Fibroblast of the aortic adventitia (primary cell): ENCODE measurements at places on chromosomes 11 and 22. TPM values are rescaled to one million over a fixed set of nuclear protein-coding genes. Genes with fewer than 3 reads are reported as not detected.

- no peak for DNase-seq
Measured at GRCh38 chr22:22669093-22669492, 24.7 kb downstream of the GGTLC2 start.

DNA sequence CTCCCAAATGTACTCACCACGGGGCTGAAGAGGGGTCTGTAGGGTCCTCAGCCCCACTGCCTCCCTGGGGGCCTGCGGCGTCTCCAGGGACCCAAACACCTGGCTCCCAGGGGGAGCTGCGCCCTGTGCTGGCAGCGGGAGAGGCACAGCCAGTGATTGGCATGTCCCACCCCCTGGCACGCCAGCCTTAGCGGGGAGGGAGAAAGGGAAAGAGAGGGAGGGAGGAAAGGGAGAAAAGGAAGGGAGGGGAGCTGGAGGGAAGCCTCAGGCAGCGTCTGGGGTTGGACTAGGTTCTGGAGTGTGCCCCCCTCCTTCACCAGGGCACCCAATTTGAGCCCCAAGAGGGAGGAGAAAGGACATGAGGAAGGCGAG is at the start of gene CHRM1:
TSS of gene CHRM1 (minus strand) at position 163 of the 372 bp plus-strand sequence. CDS start 10,263 bp downstream, outside the sequence.
- DNase-seq, result no peak

Gene NPAS4
- 0.18 TPM in 1 of 2 replicates, not detected in the other for total RNA-seq

Gene LRRC10B
- 0.27 TPM in 1 of 2 replicates, not detected in the other for total RNA-seq

Gene NXPE2
- total RNA-seq, result 0.09 TPM in 1 of 2 replicates, not detected in the other

DNA sequence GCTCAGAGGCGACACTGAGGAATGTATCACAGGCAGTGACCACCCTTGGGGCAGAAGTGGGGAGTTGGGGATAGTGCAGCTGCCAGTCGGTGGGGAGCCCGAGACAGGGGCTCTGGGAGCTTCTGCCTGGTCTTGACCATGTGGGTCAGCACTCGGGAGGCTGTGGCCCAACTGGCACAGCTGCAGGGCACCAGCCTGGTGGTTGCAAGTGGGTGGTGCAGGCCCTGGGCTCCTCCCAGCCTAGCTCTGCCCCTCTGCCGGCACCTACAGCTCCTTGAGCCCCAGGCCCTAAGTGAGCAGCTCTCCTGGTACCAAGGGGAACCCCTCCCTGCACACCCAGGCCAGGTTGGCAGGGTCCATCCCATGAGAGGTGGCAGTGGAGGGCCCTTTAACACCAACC is 12.6 kb upstream of the RASL10A start:
- DNase-seq, result no peak

GRCh38 chr11:116187026-116187425 is 585.8 kb downstream of the BUD13 start:
- DNase-seq, result no peak

DNA sequence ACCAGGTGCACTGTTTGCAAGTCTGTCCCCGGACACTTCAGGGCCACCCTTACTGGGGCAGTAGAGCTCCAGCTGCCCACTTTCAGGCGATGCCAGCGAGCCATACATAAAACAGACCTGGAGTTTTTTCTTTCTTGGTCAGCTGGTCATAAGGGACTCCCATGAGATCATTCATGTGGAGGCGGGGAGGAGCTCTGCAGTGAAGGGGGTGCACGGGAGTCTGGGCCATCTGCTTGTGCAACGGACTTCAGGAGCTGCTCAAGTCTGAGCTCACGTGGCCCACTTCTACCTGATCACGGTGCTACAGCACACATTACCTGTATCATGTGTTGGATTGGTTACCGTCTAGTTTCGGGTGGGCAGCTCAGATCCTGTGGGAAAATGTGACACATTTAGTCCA is 9.2 kb upstream of the MRGPRF start:
- DNase-seq, result no peak

Gene ANO3
- total RNA-seq, result 0.98 and 5.9 TPM in 2 replicates

- no peak for DNase-seq
Measured at GRCh38 chr22:31812977-31813605, 59.3 kb downstream of the DEPDC5 start.

Gene SOX6
- total RNA-seq, result 0.36 and 1.8 TPM in 2 replicates

Gene COMT
- 120 and 151 TPM in 2 replicates for total RNA-seq

DNA sequence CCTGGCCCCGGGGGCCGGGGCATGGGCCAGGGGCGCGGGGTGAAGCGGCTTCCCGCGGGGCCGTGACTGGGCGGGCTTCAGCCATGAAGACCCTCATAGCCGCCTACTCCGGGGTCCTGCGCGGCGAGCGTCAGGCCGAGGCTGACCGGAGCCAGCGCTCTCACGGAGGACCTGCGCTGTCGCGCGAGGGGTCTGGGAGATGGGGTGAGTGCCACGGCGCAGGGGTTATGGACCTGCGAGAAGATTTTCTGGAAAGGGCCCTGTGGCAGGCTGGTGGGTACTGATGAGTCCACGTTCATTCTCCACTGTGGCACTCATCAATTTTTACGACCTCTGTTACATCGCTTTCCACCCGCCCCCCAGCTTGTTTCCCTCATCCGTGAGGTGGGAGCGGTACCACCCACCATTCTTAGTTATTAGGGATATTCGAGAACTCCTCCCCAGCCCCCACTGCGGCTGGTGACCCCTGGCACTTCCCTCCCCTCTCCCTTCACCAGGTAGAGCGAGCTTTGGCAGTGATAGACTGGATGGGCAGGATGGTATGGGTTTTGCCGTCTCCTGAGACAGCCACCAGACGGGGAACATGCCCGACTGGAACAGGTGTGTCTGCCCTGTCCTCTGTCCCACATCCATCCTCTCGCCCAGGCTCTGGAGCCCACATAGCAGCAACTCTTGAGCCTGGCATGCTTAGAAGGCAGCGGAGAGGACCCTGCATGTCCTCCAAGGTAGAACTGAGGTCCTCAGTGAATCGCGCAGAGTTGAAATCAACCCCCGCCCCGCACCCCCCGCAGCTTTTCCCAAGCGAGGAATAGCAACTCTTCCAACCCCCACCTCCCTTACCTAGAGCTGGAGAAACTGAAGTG is 562 bp downstream of the DGAT2 start:
- DNase-seq, result no peak

Gene TSG101
- total RNA-seq, result 31.9 and 96.1 TPM in 2 replicates

Gene HTR3B
- total RNA-seq, result not detected in 2 replicates

Gene EMID1
- total RNA-seq, result 0.08 TPM in 1 of 2 replicates, not detected in the other

DNA sequence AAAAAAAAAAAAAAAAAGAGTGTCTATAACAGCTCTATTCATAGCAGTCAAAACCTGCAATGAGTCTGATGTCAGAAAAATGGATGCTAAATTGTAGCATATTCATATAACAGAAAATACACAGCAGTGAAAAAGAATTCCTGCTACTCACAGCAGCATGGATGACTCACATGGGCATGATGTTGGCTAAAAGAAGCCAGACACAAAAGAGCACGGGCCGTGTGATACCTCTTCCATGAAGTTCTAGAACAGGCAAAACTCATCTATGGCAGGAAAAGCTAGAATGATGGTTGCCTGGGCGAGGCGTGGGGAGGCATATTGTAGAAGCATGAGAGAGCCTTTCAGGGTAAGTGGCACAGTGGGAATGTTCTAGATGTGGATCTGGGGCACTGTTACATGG is 18.9 kb downstream of the PLAAT3 start:
- peak; percentile 42 for DNase-seq

Gene SLC1A2
- total RNA-seq, result 10.5 and 23.6 TPM in 2 replicates

Gene ACCSL
- not detected in 2 replicates for total RNA-seq

- peak; percentile 43 for DNase-seq
Measured at GRCh38 chr11:128399251-128400121, 187.9 kb downstream of the ETS1 start.

DNA sequence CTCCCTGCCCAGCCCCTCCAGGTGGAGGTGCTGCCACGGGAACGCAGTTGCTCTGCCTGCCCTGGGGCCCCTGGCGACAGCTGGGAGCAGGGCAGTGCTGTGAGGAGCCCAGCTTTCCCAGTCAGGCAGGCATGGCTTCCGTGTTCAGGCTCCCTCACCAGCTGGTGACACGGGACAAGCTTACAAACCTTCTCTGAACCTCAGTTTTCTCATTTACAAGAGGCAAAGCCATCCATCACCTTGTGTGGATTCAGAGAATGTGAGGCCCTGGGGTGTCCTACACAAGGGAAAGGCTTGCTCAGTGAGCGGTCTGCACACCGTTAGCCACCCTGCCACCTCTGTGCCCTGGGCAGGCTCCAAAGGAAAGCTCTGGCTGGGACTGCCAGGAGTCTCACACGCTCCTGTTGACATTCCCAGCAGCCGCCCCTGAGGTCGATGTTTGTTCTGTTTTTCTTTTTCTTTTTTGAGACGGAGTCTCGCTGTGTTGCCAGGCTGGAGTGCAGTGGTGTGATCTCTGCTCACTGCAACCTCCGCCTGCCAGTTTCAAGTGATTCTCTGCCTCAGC is 23.5 kb downstream of the SUN2 start:
- DNase-seq, result no peak

DNA sequence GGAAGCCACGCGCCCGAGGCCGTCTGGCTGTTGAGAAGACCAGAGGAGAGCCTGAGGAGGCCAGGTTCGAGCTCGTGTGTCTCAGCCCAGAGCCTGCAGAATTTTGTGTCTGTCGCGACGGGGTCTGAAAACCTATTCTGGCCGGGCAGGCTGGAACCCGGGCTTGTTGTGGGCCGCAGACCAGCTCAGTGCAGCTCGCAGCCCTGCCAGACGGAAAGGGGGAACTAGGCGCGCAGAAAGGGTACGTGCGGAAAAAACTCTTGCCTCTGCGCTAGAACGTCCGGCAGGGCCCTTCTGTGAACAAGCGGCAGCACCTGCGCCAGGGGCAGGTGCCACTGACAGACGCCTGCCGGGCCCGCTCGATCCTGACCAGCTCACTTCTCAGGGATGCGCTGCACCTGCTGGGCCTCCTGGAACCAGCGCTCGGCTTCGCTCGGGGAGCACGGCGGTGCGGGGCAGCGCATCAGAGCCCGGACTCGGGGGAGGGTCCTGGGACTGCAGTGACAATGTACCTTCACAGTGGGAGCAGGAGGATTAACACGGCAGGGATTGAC is 409.3 kb downstream of the BRD1 start:
- no peak for DNase-seq

DNA sequence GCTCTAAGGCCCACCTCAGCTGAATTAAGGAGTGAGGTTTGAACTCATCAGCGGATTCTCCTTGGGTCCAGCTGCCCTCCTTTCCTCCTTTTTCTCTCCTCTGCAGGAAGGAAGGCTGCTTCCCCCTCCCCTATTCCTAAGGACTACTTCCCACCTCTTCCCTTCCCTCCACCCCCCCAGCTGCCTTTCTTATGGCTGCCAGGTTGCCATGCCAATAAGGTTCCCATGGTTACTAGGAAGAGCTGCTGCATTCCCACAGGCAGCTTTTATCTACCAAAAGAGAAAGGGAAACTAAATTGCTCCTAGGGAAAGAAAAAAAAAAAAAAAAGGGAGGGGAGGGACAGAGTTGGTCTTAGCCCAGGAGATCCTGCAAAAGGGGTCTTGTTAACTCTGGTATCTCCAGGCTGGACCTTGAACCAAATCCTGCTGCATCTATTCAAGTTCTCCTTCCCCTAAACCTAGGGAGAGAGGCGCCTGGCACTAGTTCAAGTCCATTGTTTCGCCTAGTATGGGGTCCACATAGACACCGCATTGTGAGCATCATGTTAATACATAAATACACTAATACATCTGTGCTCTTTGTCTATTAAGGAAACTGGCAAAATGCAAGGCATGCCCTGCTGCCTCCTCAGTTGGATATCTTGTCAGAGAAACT is 21.2 kb upstream of the FEZ1 start:
- DNase-seq, result peak; percentile 86

DNA sequence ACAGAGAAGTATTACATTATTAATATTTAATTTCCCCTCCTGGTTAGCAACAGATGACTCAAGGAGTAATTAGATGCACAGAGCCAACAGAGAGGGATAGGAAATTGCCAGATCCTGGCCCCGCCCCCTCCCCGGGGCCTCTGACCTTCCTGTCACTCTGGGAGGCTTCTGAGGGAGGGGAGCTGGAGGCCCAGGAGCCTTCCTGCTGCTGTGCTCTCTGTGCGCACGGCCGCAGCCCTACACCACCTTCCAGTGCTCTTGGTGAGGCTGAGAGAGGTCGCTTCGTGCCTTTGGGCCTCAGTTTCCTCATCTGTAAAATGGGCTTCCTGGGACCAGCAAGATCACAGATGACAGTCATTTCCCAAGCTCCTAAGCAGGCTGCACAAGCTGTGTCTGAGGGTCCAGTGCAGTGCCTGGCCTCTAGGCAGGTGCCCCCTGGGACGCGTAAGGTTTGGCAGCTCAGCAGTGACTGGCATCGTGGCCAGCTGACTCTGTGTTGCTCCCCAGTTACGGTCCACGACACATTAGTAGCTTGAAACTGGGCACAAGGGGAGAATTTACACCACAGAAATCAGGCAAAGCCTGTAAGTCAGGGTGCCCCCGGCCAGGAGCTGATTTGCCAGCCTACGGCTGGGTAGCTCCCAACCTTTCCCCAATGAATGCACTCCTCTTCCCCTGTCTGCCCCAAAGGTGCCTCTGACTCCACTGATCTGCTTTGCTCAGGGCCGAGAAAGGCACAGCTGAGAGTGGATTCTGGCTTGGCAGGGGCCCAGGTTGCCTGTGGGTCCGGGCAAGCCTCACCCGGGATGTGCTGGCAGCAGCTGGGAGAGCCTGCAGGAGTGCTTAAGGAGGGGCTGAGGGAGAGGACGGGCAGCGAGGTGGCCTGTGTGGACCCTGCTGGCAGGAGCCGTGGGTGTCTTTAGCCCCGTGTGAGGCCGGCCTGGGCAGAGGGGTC is 2.3 kb downstream of the ADORA2A start:
- DNase-seq, result peak; percentile 39

DNA sequence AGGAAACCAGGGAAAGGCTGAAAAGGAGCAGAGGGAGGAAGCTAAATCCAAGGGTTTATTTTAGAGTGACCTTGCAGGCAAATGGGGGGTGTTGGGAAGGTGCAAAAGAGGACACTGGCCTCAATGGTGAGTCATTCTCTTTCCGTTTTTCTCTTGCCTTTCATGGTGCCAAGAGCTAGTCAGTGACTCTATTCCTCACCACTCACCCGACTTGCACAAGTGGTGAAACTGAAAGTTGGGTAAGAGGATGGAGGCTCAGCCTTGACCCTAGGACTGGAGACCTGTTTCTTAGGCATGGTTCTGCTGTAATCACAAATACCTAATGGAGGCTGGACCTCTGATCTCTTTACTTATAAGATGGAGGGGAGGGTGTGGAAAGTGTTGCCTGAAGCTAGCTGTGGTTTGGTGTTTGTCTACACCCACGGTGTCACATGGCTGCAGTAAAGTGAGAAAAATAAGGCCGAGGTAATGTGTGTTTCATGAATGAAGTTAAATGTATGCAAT is 67.3 kb upstream of the CREB3L1 start:
- DNase-seq, result peak; percentile 78

Gene APOL4
- 2.0 and 3.1 TPM in 2 replicates for total RNA-seq

DNA sequence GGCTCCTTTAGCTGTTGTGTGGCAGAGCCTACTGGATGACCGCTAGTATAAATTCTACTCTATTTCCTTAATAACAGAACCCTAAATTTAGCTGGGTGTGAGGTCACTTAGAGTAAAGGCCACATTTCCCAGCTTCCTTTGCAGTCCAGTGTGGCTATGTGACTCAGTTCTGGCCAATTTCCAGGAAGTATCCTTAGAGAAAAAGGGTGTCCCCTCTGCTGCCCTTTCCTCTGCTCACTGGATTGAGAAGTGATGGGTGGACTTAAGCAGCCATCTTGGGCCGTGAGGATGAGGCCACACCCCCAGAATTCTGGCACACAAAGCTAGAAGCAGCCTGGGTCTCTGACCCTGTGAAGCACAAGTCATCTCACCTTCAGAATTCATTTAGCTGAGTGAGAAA is 11.7 kb upstream of the RASD2 start:
- no peak for DNase-seq

Gene MS4A15
- total RNA-seq, result not detected in 2 replicates

- no peak for DNase-seq
Measured at GRCh38 chr11:84355911-84356310, 1069.7 kb upstream of the CCDC90B start.

GRCh38 chr11:105219269-105219668 is 79.7 kb upstream of the CARD18 start:
- no peak for DNase-seq

Gene FAM111B
- total RNA-seq, result 0.41 and 42.9 TPM in 2 replicates

- peak; percentile 87 for DNase-seq
Measured at GRCh38 chr22:32531931-32532819, 57.6 kb downstream of the FBXO7 start.
